ENCODE measurements at places on chromosomes 4 and X.
A peak's percentile ranks its signal among the peaks of the same experiment; 100 is the strongest.

GRCh38 chr4:136281889-136282288, 1250.4 kb downstream of the PCDH18 start:
- DNase-seq: no peak

GRCh38 chr4:155974996-155975395, 21.3 kb upstream of the CTSO start:
- no peak for DNase-seq

DNA sequence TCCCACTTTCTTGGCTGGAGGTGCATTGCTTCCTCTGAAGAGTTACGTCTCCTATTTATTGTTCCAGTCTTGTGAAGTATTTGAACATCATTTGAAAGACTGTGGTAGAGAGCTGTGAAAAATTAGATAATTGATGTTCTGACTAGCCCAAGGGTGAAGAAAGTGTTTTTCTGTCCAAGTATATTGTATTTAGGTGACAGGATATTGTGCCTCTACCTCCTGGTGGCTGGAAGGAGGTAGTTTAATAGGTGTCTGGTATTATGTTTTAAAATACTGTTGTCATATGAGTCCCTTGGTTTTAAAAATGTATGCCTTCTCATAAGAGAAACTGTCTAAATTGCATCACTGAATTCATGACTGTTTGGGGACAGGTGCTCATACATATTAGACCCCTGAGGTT, 226.0 kb downstream of the SPRY1 start:
- DNase-seq: no peak

DNA sequence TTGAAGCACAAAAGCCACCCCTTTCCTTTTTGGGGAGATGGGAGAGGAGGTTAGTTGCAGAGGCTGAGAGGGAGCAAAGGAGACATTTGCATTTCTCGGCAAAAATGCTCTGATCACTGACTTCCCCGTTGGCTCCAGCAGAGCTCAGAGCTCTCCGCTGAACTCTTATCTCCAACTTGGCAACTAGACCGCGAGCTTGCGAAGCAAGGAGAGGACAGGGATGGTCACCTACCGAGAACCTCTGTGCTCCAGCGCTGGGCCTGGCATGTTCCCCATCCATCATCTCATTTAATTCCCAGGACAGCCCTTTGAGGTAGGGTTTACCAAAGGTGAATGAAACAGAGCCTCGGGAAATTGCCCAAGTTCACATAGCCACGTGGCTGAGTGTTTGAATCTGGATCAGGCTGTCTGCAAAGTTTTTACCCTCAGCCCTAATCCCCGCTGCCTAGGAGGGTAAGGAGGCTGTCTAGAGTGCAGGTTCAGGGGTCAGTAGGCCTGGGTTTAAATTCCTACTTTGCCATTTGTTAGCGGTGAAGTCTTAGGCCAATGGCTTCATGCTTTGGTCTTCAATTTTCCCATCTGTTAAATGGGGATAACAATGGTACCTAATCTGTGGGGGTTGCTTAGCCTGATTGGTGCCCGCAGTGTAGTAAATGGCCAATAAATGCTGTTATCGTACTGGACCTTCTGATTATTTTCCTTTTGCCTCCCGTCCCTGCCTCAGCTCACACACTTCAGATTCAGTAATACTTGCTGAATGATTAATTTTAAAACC, 3.8 kb upstream of the CITED1 start:
- DNase-seq: no peak

GRCh38 chr4:132214519-132214918, 934.6 kb upstream of the PCDH10 start:
- DNase-seq: no peak

DNA sequence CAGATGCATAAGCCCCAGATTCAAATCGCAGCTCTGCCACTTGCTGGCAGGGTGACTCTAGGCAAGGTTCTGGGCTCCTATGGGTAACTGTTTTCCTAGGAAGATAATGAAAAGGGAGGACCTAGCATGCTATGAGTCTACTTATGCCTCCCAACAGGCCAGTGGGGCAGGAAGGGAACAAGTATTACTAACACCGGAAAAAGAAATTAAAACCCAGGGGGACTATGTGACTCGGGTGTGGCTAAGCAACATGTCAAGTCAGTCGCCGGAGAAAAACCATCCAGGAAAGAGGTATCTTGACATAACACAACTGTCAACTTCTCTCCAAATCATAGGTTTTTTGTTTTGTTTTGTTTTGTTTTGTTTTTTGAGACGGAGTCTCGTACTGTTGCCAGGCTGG, 45.5 kb upstream of the RBPJ start:
- no peak for DNase-seq

- DNase-seq: no peak
Observed at GRCh38 chr4:84894621-84895020, 71.9 kb downstream of the WDFY3 start.

GRCh38 chrX:108018656-108019381, 26.0 kb upstream of the VSIG1 start:
- no peak for DNase-seq

GRCh38 chr4:184280137-184280536, 62.5 kb upstream of the ENPP6 start:
- no peak for DNase-seq

DNA sequence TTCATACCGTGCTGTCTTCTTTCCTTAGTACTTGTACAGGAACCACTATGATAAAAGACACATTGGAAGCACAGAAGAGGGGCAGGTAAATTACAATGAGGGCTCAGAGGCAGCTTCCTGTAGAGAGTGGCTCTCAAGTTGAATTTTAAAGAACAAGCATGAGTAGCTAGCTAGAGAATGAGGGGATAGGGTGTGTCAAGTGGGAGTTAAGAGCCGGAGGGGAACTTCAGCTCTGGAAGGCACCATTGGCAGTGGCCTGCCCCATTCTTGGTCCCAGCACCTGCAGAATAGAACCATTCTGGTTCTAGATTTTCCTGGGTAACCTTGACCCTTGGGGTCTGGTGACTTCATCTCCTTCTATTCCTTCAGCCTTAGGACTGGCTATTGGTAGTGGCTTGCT, 34.0 kb upstream of the JADE1 start:
- no peak for DNase-seq

DNA sequence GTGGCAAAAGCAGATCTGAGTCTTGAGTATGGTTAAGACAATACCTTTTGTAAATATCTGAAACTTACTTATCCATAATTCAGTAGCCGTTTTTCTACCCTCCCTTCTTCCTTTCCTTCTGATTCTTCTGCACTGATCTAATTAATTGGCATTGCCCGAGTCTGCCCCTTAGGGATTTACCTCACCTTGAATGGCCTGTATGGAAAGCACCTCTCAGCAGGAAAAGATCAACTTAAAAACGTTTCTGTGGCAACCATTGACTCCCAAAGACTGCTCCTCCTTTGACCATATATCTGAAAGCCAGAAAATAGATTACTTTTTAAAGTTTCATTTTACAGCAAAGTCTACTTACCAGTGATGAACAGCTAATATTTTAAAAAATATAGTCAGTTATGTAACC, 496.5 kb upstream of the LCORL start:
- DNase-seq: no peak

DNA sequence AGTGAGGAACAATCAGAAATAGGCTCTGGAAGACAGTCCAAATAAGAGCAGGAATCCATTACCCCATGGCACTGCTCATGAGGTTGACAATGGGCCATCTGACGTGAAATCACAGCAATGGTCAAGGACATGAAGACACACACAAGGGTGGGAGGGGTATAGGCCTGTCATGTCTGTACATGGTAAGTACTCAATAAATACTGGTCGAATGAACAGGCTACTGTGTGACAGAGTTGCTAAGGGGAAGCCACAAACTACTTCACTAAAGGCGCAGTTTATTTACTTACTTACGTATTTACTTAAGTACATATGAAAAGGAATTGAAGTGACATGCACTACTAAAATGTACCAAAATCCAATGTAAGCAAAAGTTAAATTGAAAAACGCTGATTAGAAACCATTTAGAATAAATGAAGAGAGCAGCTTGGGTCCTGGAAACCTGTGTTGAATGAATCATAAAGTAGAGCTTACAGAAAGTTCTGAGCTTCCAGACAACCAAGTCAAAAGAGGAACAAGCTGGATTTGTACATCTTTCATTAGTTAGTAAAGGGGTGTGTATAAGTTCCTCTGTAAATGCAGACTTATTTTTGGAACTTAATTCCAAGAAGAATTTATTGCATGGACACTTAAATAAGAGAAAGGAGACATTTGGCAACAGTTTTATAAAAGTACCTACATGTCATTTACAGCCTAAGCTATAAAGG, 32.7 kb downstream of the ALPK1 start:
- no peak for DNase-seq

- DNase-seq: no peak
Observed at GRCh38 chr4:7510066-7510465, 75.3 kb upstream of the PSAPL1 start.

DNA sequence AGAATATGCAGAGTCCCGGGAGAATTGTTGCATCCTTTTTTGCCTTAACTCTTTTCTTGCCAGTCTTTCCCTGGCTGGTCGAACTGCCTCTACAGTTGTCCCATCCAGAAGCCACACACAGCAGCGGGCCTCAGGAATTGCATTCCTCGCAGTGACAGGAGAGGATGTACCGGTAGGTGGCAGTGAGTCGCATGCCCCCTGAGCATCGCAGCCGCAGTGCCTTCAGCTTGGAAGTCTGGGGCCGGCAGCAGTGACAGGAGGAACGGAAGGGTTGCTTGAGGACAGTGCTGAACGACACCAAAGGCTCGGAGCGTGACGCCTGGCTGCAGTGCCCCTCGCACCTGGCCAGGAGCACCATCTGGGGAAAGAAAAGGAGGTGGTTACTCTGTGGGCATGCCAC, 23.5 kb downstream of the NDP start:
- DNase-seq: peak; percentile 31

GRCh38 chr4:1743551-1743950, 22.2 kb downstream of the TACC3 start:
- no peak for DNase-seq

DNA sequence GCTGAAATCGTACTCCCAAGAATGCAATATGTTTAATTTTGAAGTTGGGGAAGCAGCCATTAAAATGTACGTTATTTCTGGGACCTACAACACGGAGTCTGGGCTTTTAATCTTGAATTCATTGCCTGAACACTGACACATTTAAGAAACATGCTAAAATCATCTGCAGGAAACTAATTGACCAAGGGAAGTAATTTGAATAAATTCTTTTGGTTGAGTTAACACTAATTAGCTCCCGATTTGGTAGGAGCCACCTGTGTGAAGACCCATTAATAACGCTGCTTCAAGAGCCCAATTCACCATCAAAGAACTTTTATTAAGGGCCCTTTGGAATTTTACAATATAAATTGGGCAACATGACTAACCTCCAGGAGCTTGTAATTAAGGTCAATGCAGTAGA, 309.2 kb downstream of the RAB28 start:
- DNase-seq: no peak

GRCh38 chrX:82692991-82693390, 815.1 kb upstream of the POU3F4 start:
- no peak for DNase-seq

GRCh38 chr4:6530301-6530700, 44.7 kb upstream of the MAN2B2 start:
- no peak for DNase-seq

GRCh38 chrX:96474029-96474740, 210.5 kb upstream of the DIAPH2 start:
- DNase-seq: no peak

- DNase-seq: no peak
Observed at GRCh38 chrX:40778861-40779575, 43.7 kb upstream of the MED14 start.

- DNase-seq: no peak
Observed at GRCh38 chr4:139635966-139636365, 29.7 kb upstream of the MGST2 start.

GRCh38 chr4:153467897-153468262, 1.7 kb downstream of the TMEM131L start:
- DNase-seq: no peak

DNA sequence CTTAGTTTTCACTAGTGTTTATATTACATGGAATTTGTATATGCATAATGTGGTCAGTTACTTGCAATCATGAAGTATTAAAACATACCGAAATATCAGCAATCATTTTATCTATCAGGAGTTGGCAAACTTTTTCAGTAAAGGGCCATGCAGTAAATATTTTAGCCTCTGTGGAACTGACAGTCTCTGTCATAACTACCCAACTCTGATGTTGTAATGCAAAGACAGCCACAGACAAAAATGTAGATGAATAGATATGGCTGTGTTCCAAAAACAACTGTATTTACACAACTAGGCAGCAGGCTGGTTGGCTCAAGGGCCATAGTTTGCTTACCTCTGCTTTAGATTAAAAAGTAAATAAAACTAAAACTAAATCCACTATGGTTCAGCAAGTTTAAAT, 200.2 kb downstream of the HS3ST1 start:
- DNase-seq: no peak

GRCh38 chr4:22597471-22597870, 81.6 kb upstream of the ADGRA3 start:
- no peak for DNase-seq

DNA sequence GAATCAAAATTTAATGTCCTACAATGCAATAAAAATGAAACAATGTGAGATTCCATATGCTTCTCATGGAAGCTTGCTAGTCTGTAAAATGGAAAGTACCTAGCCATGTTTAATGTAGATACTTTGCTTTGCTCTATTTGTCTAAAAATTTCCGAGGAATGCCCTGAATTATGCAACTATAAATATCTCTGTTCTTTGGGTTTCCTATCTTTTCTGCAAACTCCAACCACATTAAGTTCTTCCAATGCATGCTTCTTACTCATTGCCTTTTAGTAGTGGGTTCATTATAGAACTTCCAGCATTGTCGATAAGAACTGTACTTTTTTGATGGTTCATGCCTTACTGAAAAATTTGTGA, 178.3 kb downstream of the RASL11B start:
- DNase-seq: no peak

DNA sequence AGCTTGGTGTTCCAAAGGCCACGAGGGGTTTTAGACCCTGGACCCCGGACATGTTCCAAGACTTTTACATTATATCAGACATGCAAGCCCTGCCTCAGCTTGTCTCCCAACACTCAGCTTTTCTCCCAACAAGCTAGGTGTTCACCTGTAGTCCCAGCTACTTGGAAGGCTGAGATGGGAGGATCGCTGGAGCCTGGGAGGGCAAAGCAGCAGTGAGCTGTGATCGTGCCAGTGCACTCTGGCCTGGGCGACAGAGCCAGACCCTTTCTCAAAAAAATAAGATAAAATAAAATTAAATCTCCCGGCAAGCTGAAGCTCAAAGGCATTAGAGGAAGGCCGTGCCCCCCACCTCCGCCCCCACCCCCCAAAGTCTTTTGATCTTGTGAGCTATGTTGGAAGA, 13.7 kb downstream of the CTAG1A start:
- DNase-seq: no peak
